ENCODE measurements at places on chromosomes 12 and 14.

DNA sequence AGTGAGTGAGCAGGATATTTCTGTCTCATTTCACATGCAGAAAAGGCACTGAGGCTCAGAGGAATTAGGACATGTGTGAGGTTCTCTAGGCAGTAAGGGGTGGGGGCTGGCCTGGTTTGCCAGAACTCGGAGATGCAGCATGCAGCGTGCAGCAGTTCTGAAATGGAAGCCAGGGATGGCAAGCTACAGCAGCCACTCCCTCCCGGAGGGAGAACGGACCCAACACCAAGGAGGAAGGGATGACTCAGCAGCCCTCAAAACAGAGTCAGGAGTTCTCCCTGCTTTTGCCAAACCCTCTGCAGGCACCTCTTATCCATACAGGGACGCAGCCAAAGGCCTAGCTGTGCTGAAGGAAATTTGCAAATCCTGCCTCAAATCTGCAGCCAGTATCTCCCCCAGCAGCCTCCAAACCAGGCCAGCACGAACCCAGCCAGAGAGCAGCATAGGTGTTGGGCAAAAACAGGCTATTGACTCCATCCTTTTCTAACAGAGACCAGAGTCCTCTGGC, 10.3 kb upstream of the SERPINA3 start:
- no peak for DNase-seq

- no peak for DNase-seq
These were observed 54.3 kb downstream of the STON2 start for GRCh38 chr14:81345781-81346180.

GRCh38 chr12:79662046-79662811, 28.5 kb downstream of the PAWR start:
- no peak for DNase-seq

DNA sequence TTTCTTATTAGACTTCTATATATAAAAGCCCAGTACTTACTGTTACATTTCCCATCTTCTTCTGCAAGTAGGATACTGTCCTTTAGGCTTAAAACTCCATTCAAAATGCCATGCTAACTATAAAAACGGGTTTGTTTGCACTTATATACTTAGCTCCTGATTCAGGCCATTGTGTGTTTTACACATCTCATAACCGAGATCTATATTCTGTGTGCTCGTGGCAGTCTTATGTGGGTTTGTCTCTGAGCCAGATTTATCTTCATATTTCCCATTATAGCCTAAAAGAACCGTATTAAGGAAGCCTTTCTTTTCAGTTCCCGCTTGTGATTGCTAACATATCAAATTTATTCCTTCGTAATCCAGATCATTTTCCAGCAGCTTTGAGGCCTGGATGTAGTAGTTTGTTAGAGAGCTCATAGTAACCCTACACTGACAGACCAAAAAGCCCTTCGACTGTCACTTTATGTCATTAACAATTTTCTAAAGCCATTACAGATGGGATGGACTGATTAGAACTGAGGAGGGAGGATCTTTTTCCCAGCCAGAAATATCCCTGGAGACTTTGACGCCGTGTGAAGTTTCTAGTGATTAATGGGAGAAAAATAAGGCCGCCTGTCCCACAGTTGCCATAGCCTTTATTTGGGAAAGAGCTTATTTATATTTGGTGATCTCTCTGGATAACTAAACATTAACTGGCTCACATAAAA, 508.5 kb downstream of the FOXG1 start:
- DNase-seq: no peak

DNA sequence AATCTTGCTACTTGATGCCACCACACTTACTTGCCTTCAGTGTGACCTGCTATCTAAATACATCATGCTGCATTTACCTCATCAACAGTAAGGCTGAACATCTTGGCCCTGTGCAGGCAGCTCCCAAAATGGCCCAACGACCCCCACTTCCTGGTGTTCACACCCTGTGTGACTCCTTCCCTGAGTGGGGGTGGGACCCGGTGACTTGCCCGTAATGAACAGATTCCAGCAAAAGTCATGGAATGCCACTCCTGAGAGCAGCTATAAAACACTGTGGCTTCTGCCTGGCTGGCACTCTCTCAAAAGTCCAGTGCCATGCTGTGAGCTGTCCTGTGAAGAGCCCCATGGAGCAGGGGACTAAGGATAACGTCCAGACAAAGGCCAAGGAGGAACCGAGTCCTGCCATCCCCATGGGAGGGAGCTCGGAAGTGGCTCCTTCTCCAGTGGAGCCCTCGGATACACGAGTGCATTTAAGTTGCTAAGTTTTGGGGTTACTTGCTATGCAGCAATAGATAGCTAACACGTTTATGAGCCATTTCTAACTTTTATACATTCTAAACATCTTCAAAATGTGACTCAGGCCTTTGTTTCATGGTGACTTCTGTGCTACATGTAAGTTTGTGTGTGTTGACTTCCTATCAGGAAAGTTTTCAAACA, 33.0 kb downstream of the P2RX2 start:
- DNase-seq: no peak

DNA sequence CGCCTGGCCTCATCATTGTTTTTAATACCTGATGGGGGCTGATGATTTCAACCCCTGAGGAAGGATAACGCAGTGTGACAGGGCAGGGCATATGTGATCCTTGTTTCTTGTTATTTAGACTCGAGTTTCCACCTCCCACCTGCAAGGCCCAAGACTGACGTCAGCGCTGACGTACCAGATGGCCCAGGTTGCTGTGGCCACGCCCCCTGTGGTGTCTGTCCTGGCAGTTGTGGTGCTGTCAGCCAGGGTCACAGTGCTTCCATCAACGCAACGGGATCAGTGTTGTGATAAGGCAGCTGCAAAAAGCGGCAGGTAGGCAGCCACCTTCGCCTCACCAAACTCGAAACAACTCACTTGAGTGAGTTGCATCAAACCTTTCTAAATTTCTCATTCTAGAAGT, 18.4 kb downstream of the DDX51 start:
- DNase-seq: no peak

GRCh38 chr12:56721216-56721615, 3.9 kb downstream of the NACA start:
- no peak for DNase-seq

- no peak for DNase-seq
These were observed 64.9 kb downstream of the NDUFA12 start for GRCh38 chr12:94938583-94938982.

- no peak for DNase-seq
These were observed 301.8 kb downstream of the AEBP2 start for GRCh38 chr12:19741132-19741489.

- DNase-seq: no peak
These were observed at the start of gene BEST3 for GRCh38 chr12:69698769-69699540. Gene BEST3, minus strand, starts transcription at chr12:69699303. Its CDS starts 1,505 bp downstream, at chr12:69697798.

DNA sequence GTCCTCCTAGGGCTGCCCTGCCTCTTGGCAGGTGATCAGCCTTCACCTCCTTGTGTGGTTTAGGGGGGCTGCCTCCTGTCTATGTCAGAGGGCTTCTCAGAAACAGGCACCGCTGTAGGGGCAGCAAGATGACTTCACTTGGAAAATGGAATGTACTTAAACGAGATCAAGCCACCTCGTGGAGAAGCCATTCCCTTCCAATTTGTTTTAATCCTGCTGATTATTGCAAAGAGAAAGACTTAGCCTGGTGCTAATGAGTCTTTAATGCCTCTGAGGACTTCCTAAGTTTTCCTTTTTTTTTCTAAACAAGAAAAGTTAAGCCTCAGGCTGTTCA, 62.3 kb upstream of the RFLNA start:
- no peak for DNase-seq

GRCh38 chr14:92951912-92952471, 29.0 kb downstream of the CHGA start:
- DNase-seq: peak; percentile 66

DNA sequence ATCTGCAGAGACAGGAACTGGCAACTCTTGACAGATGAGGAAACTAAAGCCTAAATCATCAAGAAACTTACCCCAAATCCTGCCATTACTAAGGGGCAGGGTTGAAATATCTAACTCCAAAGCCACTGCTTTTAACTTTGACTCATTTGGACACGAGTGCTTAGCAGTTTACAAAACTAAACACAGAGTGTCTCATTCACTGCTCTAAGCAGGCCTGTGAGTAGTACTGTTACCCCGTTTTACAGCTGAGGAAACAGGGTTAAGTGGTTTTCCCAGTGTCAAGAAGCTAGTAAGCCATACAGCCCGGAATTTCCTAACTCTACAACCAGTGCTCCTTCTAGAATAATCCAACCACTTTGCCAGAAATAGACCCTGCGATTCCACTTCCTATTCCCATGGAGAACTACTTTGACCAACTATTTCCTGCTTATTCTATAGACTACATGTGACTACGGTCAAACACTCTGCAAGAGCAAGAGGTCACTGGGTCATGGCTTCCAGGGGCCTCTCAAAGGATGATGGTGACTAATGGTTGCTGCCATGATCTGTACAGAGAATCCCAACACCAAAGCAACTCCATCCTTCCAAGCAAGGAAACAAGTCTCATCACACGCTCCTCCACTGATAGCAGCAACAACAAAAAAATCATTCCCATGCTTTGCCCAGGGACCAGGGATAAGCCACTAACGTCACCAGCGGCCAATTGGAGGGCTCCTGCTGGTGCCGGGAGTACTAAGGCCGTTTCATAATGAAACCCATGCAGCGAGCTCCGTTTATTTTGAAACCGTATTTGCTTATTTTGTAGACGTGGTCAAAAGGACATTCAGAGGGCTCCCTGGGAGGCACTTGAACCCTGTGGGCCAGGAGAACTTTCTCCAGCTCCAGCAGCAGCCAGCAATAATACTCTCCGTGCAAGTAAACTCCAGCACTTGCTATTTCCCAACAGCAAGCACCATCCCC, 56.3 kb downstream of the NUAK1 start:
- DNase-seq: no peak

GRCh38 chr12:116692605-116693004, 45.3 kb downstream of the SPRING1 start:
- DNase-seq: no peak

DNA sequence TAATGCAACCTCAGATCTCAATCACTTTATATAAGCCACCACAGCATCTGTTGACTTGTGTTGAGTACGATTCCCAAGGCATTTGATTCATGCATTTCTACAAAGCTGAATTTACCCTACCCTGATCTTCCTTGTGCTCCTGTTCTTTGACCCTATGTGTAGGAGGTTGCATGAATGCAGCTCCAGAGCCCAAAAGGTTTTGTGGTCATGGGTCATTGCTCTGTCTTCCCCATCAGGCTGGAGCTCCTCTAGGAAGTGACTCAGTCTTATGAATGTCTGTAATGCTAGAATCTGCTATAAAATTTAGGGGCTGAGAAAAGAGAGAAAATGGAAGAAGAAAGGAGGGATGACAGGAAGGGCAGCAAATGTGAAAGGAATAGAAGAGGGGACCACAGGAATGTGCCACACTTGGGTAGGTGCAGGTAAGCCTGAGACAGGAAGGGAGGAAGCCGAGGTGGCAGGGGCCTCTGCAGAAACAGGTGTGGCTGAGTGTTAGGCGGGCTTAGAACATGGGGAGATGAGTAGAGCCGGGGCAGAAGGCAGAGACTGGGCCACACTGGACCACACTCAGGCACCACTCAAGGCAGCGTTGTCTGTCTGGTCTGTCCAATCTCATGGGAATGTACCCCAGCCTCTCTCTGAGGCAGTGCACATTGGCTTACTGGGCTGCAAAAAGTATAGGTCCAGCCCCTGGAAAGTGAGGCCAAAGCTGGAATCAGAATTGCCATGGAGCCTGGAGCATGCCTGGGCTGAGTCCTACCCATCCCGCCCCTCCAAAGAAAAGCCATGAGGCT, 334.1 kb downstream of the BCL11B start:
- DNase-seq: no peak

GRCh38 chr14:94237983-94238382, 55.1 kb downstream of the SERPINA10 start:
- DNase-seq: no peak

- DNase-seq: no peak
These were observed 314.7 kb downstream of the NAV3 start for GRCh38 chr12:78145398-78145797.

- DNase-seq: no peak
These were observed 49.2 kb upstream of the LYZ start for GRCh38 chr12:69298947-69299346.

GRCh38 chr12:80684077-80684495, 23.3 kb upstream of the MYF6 start:
- no peak for DNase-seq

GRCh38 chr12:7787574-7788293, 1.5 kb upstream of the NANOG start:
- DNase-seq: no peak

GRCh38 chr12:24084800-24085199, 135.3 kb upstream of the SOX5 start:
- no peak for DNase-seq

DNA sequence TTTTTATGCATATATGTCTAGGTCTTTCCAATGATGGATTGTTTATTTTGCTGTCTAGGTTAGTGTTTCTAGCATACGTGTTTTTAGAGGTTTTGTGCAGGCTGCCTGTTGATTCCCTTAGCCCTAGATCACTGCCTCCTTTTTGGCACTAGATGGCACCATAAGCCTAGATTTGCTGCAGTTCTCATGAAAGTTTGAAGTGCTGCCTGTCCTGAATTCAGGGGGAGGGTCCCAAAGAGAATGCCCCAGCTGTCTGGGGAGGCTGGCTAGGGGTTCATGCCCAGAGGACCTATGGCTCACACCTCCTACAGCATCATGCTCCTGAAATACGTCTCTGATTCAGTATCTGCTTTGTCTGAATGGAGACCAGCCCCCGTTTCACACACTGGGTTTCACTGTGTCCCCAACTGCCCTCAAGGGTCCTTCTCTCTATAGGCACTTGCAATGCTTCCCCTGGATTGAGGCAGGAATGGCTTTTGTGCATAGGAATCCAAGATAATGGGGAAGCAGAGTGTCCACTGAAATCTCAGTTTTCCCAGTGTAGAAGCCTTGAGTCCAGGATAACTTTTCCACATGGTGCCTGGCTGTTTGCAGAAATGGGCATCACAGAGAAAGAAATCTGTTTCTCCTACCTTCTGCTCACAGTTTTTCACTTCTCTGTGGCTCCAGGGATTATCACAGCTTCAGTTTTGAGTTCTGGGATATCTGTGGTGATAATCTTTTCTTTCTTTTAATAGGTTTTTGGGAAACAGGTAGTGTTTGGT, 14.2 kb upstream of the TXNRD1 start:
- peak; percentile 61 for DNase-seq

DNA sequence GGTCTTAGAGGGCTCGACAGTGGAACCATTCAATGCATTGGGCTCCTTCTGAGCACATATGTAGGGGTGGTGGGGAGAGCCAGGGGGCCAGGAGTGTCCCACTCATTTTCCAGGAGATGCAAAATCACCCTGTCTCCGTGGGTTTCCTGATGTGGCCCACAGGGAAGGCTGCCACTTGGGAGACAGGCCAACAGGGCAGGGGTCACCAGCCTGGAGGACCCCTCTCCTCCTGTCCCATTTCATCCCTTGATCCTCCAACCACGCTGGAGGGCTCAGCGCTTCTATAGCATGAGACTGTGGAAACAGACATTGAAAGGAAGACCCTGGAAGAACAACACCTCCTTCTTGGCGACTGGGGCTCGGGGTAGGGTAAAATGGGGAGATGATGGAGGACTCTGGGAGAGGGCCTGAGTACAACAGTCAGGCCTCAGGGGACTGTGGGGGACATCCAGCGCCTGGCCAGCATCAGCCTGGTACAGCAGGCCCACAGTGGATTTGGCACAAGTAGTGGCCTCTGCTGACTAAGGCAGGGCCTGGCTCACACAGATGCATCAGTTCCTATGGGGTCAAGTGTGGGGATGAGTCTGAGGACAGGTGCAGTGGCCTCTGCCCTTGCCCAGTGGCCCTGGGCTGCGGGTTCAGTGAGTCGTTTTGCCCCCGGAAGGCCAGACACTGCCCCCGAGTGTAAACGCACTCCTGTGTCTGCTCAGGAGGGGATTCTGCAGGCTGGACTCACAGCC, 68.0 kb downstream of the PRIMA1 start:
- DNase-seq: no peak

All from hematopoietic multipotent progenitor cell treated with erythropoietin and hydrocortisone succinate and interleukin-3 and kit ligand, for 15 days (in vitro differentiated cells).